CD4-positive, alpha-beta T cell treated with Interleukin-6 at 100 ng/mL for 8 hours (primary cell): ENCODE measurements at places on chromosomes 12 and 14.

DNA sequence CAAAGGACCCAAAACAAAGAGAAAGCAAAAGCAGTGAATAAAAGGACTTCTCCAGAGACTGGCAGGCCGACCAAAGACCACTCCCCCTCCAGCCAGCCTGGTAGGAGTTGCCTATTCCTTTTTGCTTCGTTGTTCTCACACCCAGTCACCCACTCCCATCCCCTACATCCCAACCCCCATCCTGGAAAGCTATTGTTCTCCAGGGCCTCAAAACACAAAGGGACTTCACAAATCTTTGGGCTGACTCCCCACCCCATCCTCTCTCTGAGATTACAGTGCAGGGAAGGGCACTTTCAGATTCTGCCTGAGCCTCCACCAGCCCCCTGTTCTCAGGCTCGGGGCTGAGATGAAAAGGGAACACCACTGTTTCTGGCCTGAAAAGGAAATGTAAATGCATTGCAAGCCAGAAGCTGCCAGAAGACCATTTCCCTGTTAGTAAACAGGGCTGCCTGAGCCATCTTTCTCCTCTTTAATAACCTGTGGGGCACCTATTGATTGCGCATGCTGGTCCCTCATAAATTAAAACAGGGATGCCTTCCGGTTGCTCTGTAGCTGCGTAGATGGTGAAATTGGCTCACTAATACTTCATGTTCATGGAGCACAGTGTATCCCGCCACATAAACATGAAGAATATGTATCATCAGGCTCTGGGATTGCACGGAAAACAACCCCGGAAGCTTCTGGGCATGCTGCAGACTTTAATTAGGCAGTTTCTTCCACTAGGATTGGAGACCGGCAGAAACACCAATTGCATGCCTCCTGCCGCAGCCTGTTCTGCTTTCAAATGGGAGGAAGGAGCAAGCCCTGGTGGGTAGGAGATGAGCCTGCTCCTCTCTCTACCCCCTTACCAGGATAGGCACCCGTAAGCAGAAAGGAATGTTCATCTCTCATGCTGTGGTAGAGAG lies 130.3 kb upstream of the FUT8 start:
- peak; percentile 26 for DNase-seq

- DNase-seq = no peak
Observed at GRCh38 chr12:754473-754820, 2.1 kb downstream of the WNK1 start.

DNA sequence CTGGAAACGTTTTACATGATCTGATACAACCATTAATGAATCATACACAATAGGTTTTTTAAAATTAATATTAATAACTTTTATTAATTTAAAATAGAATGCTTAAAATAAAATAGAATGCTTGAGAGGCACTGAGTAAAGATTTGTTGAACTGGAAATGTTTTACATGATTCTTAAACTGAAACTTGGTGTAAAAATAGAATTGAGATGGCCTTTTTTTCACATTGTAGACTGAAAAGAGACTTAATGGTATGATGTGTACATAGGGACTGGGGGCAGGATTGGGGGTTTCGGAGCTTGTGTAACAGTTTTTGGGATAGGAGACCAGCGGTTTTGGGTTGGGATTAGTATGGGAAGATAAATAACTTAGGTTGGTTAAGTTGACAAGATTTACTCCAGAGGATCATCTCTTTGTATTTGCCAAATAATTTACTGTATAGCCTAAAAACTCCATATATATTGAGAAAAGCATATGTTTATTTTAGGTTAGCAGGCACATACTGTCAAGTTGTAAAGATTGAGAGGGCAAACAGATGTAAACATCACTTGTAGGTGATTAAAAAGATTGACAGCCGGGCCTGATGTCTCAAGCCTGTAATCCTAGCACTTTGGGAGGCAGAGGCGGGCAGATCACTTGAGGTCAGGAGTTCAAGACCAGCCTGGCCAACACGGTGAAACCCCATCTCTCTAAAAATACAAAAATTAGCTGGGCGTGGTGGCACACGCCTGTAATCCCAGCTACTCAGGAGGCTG lies 2.0 kb upstream of the ZNF410 start:
- DNase-seq = no peak

GRCh38 chr14:57495416-57495815 lies 1.8 kb upstream of the CCDC198 start:
- DNase-seq = no peak

GRCh38 chr14:57828713-57829112 lies 37.2 kb downstream of the SLC35F4 start:
- no peak for DNase-seq

- DNase-seq = no peak
Observed at GRCh38 chr14:26867171-26867757, 269.4 kb upstream of the NOVA1 start.

DNA sequence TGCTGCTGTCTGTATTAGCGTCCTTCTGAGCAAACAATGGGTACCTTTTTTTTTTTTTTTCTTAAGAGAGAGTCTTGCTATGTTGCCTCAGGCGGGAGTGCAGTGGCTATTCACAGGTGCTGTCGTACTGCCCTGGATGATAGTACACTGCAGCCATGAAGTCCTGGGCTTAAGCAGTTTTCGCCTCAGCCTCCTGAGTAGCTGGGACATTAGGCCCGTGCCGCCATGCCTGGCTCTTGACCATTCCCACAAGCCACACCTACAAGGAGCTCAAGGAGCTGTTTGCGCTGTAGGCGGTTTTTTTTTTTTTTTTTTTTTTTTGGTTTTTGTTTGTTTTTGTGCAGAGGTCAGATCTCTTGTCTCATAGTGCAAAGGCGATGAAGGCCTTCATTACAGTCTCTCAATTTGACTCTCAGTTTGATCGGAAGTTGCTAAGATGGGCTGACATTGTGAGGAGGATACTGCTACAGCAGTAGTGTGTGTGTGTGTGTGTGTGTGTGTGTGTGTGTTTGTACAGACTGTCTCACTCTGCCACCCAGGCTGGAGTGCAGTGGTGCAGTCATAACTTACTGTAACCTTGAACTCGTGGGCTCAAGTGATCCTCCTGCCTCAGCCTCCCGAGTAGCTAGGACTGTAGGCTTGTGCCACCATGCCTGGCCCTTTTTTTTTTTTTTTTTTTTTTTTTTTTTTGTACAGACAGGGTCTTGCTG lies 34.2 kb downstream of the TRAF3 start:
- DNase-seq = no peak

DNA sequence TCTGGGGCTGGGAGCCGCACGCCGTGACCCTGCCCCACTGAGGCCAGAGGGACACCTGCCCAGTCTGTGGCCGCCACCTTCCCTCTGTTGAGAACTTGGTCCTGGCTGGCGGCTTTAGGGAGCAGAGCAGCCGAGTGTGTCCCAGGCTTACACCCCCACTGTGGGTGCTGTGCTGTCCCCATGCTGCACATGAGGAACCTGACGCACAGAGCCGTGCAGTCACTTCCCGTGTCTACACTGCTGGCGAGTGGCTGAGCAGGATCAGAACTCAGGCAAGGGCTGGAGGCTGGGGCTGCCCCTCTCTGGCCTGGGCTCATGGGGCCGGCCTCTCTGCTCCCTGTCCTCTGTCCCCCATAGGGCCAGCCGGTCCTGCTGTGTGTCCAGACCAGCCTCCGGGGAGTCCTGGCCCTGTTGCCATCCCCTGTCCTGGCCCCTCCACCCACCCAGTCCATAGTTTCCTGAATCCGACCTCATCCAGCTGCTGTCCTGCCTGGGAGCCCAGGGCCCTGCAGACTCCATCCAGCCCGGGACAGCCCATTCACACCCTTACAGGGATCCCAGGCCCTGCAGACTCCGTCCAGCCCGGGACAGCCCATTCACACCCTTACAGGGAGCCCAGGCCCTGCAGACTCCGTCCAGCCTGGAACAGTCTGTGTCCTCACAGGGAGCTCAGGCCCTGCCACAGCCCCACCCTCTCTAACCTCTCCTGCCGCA lies 10.3 kb downstream of the FBRSL1 start:
- DNase-seq = no peak

DNA sequence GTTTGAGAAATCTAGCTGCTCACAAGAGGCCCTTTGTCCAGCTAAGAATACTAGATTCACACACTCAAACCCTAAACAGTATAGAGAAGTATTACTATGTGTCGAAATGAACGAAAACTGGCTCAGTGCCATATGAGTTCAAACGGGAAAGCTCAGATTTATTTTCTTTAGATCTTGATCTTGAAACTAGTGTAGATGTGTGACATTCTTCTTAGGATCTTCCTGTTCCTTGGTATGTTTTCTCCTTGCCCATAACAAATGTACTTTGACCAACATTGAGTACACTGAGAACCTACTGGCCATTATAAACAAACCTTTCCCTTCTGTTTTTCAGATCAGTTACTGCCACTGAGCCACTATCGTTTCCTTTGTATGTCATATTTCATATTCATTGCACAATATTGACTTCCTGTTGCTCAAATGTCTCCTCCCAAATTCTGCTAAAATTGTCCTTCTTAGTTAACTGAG lies 21.3 kb downstream of the MYBPC1 start:
- no peak for DNase-seq

DNA sequence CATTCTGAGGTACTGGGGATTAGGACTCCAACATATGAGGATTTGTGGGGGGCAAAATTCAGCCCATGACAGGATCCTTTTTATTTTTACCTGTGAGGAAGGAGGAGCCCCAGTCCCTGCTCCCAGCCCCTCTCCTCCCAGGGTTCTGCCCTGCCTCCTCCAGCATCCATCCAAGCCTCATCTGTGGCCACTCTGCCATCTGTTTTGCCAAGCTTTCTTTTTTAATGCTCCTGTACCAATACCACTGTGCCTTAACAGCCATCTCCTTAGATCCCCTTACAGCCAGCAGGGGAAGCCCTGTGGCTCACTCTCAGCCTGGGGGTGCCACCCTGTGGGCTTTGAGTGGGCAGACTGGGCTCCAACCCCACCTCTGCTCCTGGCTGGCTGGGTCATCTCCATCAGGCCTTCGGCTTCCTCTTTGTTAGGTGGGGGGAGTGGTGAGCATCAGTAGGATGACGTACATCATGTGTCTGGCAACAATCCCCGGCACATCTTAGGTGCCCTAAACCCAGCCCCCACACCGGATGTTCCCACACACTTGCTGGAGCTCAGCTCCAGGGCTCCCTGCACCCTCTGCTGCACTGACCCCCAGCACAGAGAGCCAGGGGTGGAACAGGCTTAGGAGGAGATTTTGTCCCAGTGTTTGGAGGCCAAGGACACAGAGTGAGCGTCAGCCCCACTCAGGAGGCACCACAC lies 40.2 kb downstream of the CYP46A1 start:
- no peak for DNase-seq

DNA sequence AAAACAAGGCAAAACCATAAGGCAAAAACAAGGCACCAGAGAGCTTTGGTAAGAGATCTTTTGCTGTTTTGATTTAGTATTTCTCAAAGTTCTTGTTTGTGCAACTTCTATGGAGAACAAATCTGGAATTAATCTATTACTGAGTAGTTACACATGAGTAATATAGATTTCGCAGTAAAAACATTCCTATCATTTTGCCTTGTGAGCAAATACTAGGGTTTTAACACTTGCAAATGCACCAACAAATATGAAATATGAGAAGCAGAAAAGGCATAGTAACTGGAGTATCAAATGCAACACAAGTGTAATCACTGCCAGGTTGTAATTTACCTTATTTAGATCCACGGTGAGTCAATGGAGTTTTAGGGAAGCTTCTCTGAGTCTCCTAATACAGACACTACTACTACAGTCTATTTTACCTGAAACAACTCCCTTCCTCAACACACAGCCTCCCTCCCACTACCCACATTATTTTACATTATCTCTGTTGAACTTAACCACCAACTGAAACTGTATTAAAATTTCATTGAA lies 324.1 kb downstream of the FLRT2 start:
- no peak for DNase-seq

- no peak for DNase-seq
Observed at GRCh38 chr12:51818566-51819300, 29.8 kb downstream of the FIGNL2 start.
